Fibroblast of lung (primary cell): ENCODE measurements at places on chromosomes 7 and 10. TPM values are rescaled to one million over a fixed set of nuclear protein-coding genes. Genes with fewer than 3 reads are reported as not detected.

DNA sequence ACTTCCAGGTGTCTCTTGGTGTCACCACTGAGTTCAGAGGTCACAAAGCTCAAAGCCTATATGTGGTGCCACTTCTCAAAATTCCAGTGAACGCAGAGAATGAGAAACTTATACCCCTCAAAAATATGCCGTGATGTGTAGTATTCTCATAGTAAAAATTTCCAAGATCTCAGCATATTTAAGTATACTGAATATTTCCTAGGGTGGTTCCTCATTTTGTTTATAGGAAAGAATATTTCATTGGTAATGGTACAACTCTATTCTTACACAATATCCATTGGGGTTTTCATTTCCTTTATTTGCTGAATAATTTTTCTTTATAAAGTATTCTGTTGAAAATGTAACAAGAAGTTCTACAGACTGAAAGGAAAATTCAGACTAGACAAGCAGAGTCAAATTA is 58.9 kb upstream of the ADO start:
- no peak for DNase-seq

DNA sequence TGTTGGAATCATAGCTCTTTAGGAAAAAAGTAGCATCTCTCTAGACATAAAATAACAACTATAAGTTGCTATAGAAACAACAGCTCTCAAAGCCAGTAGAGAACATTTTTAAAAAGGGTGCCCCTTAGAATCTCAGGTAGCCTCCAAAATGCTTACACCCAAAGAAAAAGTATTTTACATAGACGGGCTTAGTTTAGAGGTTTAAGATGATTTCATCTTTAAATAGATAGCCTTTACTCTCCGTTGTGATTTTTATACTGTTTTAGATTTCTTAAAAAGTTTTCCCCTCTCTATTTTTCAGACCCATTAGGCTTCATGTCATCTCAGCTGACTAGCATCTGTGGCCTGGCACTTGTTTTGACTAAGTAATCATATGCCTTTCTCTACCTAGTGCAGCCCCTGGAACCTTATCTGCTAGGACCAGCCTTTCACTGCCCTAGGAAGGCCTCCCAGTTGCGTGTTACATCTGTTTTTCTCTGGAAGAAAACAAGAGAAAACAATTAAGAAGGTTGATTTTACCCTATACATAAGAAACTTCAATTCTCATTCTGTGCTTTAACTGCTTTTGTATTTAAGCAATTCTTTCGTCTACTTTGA is 6.9 kb upstream of the BPGM start:
- DNase-seq = no peak

- peak; percentile 75 for DNase-seq
These were observed 3.6 kb downstream of the SFXN4 start for GRCh38 chr10:119161680-119162451.

The CPA4 gene
- total RNA-seq = 6.4 and 20.0 TPM in 2 replicates

- DNase-seq = peak; percentile 51
These were observed 4.8 kb downstream of the STRIP2 start for GRCh38 chr7:129438839-129439651.

The CAMK2B gene
- 0.17 and 0.26 TPM in 2 replicates for total RNA-seq

The LRRC4 gene
- 0.26 and 0.33 TPM in 2 replicates for total RNA-seq

GRCh38 chr7:82164813-82165212 is 278.8 kb downstream of the CACNA2D1 start:
- peak; percentile 82 for DNase-seq
